ENCODE measurements at places on chromosomes 1 and 21. TPM values are rescaled to one million over a fixed set of nuclear protein-coding genes. Genes with fewer than 3 reads are reported as not detected.

MAP3K21 gene
- polyA plus RNA-seq, result 29.2 TPM

GRCh38 chr1:204036882-204037655 lies 35.8 kb upstream of the SOX13 start:
- no peak for DNase-seq

DNA sequence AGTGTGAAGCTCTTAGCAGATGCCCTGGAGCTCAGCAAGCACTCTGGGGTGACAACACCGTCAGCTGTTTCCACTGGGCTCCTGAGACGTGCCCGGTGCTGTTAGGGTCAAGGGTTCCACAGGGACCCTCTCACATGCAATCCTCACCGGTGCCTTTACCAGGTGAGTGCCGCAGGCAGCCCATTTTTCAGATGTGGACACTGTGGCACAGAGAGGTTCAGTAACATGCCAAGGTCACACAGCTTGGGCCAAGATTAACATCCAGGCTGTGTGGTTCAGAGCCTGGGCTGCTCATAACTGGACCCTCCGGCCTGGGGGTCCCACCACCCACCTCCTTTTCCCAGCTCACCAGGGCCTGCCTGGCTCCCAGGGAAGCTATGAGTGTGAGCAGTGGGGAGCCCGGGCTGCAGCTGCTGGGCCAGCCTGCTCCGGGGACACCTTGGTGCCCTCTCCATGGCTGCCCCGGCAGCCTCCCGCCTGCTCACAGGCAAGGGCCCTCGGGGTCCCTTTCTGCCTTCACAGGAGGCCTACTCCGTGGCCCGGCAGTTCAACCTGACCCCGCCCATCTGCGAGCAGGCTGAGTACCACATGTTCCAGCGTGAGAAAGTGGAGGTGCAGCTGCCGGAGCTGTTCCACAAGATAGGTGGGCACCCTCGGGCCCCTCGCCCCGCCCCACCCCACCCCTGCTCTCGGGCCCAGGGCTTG lies 49.3 kb downstream of the KCNAB2 start:
- DNase-seq, result no peak

- DNase-seq, result no peak
These were observed 103.9 kb downstream of the CASZ1 start for GRCh38 chr1:10692401-10693021.

GDAP2 gene
- 22.3 TPM for polyA plus RNA-seq

DNA sequence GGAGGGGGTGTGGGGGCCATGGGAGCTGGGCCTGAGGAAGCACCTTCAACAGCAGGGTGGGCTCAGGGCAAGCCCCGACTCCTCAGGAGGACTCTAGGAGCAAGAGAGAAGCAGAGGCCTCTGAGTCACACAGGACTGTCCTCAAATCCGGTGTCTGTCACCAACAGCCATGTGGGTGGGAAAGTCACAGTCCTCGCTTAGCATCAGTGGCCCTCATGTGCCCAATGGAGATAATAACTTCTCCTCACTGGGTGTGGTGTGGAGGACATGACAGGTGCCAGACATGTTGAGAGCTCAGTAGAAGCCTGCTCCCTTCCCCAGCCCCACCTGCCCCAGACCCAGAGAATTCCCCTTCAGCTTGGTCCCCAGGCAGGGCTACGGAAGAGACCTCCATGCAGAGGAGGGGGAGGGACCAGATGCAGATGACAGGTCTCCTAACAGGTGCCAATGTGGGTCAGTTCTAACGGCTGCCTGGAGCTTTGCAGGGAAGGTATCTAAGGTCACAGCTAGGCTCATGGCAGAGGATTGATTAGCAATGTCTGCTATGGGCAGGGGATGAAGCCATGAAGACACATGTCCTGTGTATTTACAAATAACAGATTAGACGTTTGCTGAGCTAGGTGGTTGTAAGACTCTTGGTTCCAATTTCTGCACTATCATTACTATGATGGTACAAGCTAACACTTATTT lies 30.2 kb downstream of the TTC39A start:
- DNase-seq, result no peak

Measured in right renal cortex interstitium (tissue), 3 donors.